ENCODE measurements at places on chromosomes 16 and 17. TPM values are rescaled to one million over a fixed set of nuclear protein-coding genes. Genes with fewer than 3 reads are reported as not detected.

- DNase-seq, result peak; percentile 9
Observed at GRCh38 chr16:69508033-69508755, 57.6 kb upstream of the NFAT5 start.

- no peak for DNase-seq
Observed at GRCh38 chr17:35676441-35676840, 55.0 kb upstream of the RASL10B start.

- DNase-seq, result no peak
Observed at GRCh38 chr16:15790458-15790857, 66.4 kb downstream of the MYH11 start.

DNA sequence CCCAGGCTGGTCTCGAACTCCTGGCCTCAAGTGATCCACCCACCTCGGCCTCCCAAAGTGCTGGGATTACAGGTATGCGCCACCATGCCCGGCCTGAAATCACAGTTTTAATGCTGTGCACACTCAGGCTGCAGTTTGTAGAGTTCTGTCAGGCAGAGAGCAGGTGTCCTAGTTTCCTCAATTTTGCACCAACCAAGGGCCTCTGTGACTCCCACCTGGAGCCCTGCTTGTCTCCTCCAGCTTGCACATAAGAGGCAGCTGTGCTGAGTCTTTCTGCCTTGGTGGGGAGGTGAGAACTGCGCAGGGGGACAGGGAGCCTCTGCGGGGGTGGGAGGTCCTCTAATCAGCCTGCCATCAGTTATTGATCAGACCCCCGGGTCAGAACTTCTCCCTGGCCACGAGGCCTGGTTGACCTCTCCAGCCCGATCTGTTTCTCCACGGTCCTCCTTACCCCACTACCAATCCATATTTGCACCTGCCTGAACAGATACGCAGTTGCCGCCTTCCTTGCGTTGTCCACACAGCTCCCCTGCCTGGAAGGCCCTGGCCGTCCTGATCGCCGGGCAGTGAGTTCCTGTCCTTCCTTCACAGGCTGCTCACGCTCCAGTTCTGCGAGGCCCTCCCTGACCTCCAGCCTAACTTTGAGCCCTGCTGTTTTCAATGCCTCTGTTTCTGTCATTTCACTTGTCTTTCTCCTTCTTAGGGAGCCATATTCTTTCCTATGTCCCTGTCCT lies 48.1 kb upstream of the SIAH1 start:
- DNase-seq, result no peak

GRCh38 chr17:37756051-37756450 lies 11.2 kb upstream of the HNF1B start:
- no peak for DNase-seq

The HSPB9 gene
- not detected for total RNA-seq

The GJD3 gene
- 0.77 TPM for total RNA-seq

All from mesenteric fat pad (tissue), 1 donor.